Activated T-cell treated with anti-CD3 and anti-CD28 coated beads, Interleukin-2, amount 50 U/mL, for 72 hours (primary cell): ENCODE measurements at places on chromosomes 2 and 18.
A peak's percentile ranks its signal among the peaks of the same experiment; 100 is the strongest.

GRCh38 chr2:39138837-39139211, 18.0 kb upstream of the SOS1 start:
- no peak for DNase-seq
- peak overlapping the region; percentile 83 for H3K27ac ChIP-seq
- H3K4me3 ChIP-seq = no peak overlapping the region
- no peaks in the 10 kb centered on the region for H3K36me3 ChIP-seq

DNA sequence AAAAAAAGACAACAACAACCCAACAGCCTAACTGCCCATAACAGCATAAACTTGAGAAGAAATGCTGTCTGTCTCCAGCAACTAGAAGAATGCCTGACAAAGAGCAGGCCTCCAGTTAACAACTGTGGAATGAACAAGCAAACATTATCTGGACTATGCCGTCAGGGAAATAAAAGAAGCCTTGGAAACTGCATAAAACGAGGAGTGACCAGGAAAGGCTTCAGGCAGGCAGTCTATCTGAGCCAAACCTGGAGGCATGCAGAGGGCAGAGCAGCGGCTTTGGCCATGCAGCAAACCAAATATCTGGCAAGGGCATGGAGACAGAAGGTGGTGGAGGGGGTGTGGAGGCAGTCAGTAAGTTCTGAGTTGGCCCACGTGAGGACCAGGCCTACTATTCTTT, 11.1 kb downstream of the HES6 start:
- peaks cover 31% of the 10 kb centered on the region for H3K4me1 ChIP-seq
- H3K27me3 ChIP-seq = peaks cover 6% of the 10 kb centered on the region

DNA sequence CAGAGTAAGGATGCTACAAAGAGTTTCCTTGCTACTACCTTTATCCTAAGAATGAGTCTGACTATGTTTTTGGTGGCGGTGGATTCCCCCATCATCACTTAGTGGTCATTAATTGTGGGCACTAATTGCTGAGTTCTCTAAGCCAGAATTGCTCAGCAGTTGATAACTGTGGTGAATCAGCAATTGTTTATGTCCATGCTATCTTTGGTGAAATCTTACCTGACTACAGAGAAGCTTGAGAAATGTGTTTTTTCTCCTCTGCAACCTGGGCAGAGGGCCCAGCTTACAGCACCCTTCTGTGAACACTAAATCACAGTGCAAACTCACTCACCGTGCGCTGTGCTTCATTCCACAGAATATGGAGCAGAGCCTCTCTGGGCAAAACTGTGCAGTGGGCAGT, 683.6 kb downstream of the CNTNAP5 start:
- peaks cover 3% of the 10 kb centered on the region for H3K36me3 ChIP-seq
- no peaks in the 10 kb centered on the region for H3K27me3 ChIP-seq
- H3K4me3 ChIP-seq = no peak overlapping the region
- H3K4me1 ChIP-seq = no peaks in the 10 kb centered on the region

DNA sequence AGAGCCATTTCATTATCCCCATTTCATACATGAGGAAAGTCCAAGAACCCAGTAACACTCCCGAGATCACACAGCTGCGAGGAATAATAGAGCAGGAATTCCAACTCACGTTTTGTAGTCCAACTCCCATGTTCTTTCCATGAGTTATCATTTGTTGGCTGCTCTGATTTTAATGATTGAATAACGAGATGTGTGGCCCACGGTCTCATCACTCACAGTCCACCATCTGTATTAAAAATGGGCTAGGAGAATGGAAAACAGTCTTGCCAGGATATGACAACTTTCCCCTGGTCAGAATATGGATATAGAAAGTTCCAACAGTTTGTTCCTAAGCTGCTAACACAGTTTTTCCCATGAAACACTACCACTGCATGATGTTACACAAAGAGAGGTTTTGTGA, 147.5 kb downstream of the METTL4 start:
- H3K36me3 ChIP-seq = no peaks in the 10 kb centered on the region
- no peak overlapping the region for H3K27ac ChIP-seq
- peaks cover 24% of the 10 kb centered on the region for H3K27me3 ChIP-seq
- H3K4me3 ChIP-seq = no peak overlapping the region
- no peak for DNase-seq
- no peaks in the 10 kb centered on the region for H3K4me1 ChIP-seq

GRCh38 chr2:153786016-153786415, 85.7 kb upstream of the GALNT13 start:
- no peak overlapping the region for H3K27ac ChIP-seq
- H3K4me1 ChIP-seq = no peaks in the 10 kb centered on the region
- no peak overlapping the region for H3K4me3 ChIP-seq
- H3K27me3 ChIP-seq = no peaks in the 10 kb centered on the region
- DNase-seq = no peak

DNA sequence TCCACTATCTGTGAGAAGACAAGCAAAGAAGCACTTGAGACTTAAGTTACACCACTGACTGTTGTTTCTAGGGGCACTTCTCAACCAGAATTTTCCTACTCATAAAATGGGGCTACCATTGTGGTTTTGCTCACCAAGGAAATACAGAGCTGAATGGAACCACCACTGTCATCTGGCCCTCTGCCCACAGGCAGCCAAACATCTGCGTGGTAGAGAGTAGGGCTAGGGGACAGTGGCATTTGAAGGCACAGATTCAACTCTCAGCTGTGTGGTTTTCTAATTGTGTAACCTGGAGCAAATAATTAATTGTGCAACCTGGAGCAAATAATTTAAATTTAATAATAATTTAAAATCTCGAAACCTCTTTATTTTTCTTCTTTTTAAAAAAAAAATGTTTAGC, 79.6 kb downstream of the PDE11A start:
- no peak for DNase-seq
- H3K4me3 ChIP-seq = no peak overlapping the region
- H3K36me3 ChIP-seq = no peaks in the 10 kb centered on the region
- H3K27ac ChIP-seq = no peak overlapping the region
- H3K4me1 ChIP-seq = no peaks in the 10 kb centered on the region

GRCh38 chr2:237156857-237157779, 71.4 kb downstream of the COPS8 start:
- H3K4me3 ChIP-seq = no peak overlapping the region
- H3K27me3 ChIP-seq = peaks cover under 1% of the 10 kb centered on the region
- DNase-seq = no peak
- H3K4me1 ChIP-seq = peaks cover 44% of the 10 kb centered on the region

DNA sequence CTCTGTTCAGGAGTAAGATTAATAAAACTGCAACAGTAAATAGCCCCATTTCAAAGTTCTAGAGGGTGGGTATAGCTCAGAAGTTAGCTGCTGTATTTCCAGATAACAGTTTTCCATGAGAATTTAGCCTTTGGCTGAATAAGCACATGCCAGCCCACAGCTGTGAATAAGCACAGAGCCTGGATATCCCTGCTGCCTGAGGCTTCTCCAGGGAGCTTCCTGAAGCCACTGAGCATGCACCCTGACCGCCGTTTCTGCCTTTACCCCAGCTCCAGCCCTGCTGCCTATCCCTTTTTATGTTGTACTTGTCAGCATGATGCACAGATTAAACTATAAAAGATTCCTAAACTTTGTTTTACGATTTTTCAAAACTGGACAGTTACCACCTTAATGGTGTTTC, 85.3 kb downstream of the FEZ2 start:
- no peaks in the 10 kb centered on the region for H3K36me3 ChIP-seq
- no peaks in the 10 kb centered on the region for H3K4me1 ChIP-seq
- no peak for DNase-seq
- H3K4me3 ChIP-seq = no peak overlapping the region

GRCh38 chr2:139142252-139142880, 362.2 kb upstream of the NXPH2 start:
- H3K4me1 ChIP-seq = no peaks in the 10 kb centered on the region
- no peaks in the 10 kb centered on the region for H3K27me3 ChIP-seq
- no peak for DNase-seq
- H3K27ac ChIP-seq = no peak overlapping the region

DNA sequence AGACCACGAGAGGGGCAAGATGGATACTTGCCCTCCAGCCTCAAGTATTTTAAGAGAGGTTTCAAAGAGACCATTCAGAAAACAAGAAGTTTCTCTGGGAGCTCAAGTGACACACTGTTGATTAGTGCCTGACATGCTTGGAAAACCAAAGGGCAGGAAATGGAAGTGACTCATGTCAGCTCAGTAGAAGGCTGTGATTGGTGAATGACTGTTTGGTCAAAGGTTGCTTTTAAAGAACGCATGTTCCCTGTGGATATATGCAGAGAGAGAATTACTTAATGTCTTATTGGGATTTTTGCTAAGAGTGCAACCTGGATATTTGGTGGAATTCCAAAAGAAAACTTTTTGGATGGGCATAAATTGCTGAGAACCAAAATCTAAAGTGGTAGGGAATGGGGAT, 549.9 kb downstream of the XIRP2 start:
- H3K4me3 ChIP-seq = no peak overlapping the region
- DNase-seq = no peak
- H3K36me3 ChIP-seq = peaks cover 1% of the 10 kb centered on the region

DNA sequence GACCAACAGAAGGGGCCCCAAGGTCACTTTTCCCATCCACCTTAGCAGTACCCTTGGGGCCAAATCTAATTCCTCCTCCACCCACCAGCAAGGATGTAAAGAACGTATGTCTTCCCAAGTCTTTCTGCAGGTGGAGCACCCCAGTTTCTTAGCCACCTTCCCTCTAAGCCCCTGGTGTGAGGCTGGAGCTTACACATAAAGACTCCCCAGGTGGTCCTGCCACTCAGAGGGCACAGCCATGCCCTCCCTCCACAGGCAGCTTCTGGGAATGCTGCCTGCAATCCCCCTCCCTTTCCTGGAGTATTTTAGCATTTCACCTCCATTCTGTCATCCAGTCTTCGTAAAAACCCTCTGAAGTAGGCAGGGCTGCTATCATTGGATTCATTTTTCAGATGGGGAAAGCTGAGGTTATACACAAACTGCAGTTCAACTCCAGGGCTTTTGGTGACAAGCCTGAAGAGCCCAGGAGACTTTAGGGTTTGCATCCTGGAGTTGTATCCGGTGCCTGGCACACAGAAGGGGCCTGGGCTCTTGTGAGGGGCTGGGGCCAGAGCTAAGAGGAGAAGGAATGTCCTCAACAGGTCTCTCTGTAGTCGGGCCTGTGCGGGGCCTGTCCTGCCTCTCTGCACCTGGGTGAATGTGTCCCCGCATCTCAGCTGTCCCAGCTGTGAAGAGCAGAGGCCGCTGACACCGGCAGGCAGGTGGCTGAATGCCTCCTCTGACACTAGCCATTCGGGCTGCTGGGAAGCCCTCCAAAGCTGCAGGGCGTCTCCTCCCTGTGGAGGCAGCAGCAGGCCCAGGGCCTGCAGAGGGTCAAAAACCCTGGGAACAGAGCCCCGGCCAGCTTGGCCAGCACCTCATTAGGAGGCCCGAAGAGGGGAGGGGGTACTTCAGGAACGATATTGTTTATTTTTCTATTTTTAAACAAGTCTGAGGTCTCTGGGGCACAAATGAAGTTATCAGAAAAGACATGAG, 27.6 kb downstream of the CIB4 start:
- H3K27ac ChIP-seq = no peak overlapping the region
- DNase-seq = no peak
- H3K36me3 ChIP-seq = no peaks in the 10 kb centered on the region
- no peaks in the 10 kb centered on the region for H3K27me3 ChIP-seq

DNA sequence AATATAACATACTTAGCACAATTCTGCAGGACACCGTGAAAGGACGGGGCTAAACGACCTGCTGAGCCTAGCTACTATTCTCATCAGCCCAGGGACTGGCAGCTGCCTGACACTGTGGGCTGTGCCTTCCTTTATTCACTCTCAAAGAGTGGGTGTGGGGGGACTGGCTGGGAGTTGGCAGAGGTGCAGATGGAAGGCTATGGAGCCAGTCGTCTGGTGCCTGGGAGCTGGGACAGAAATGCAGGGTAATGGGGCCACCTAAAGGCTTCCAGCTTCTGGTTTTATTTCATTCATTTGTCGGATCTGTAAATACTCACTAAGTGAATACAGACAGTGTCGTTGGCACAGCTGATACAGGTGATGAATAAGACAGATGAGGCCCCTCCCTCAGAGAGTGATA, 56.0 kb upstream of the NFU1 start:
- DNase-seq = no peak
- peak overlapping the region; percentile 7 for H3K27ac ChIP-seq
- peaks cover 3% of the 10 kb centered on the region for H3K36me3 ChIP-seq

- H3K27me3 ChIP-seq = peaks cover 20% of the 10 kb centered on the region
- H3K27ac ChIP-seq = no peak overlapping the region
- no peaks in the 10 kb centered on the region for H3K36me3 ChIP-seq
- H3K4me3 ChIP-seq = no peak overlapping the region
- no peaks in the 10 kb centered on the region for H3K4me1 ChIP-seq
These were observed 84.7 kb downstream of the ASAP2 start for GRCh38 chr2:9291331-9291730.

DNA sequence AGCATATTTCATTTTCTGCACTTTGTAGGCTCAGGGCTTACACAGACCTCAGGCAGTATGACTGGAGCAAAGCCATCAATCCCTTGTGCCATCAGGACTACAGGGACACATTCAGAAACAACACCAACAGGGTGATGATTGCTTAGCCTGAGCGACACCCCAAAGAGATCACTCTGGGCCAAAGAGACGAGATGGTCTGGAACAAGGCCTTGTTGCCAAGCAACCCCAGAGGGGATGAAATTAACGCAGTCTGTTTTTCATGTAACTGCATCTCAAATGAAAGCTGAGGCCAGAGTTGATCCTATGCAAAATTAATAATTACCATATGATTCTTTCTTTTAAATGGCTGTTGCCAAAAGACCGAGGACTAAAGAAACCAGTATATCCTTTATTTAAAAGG, 20.2 kb upstream of the B3GNT2 start:
- no peaks in the 10 kb centered on the region for H3K36me3 ChIP-seq
- no peaks in the 10 kb centered on the region for H3K27me3 ChIP-seq
- DNase-seq = no peak

- no peaks in the 10 kb centered on the region for H3K36me3 ChIP-seq
- H3K4me1 ChIP-seq = no peaks in the 10 kb centered on the region
- no peak for DNase-seq
- H3K4me3 ChIP-seq = no peak overlapping the region
- no peak overlapping the region for H3K27ac ChIP-seq
These were observed 66.6 kb downstream of the MTCL1 start for GRCh38 chr18:8771930-8772329.

- no peaks in the 10 kb centered on the region for H3K4me1 ChIP-seq
- no peaks in the 10 kb centered on the region for H3K27me3 ChIP-seq
- H3K27ac ChIP-seq = no peak overlapping the region
- no peak overlapping the region for H3K4me3 ChIP-seq
These were observed 1205.2 kb downstream of the SUCLG1 start for GRCh38 chr2:83253848-83254247.

- peak overlapping the region; percentile 45 for H3K27ac ChIP-seq
- no peak for DNase-seq
- H3K4me1 ChIP-seq = no peaks in the 10 kb centered on the region
- H3K4me3 ChIP-seq = no peak overlapping the region
- H3K36me3 ChIP-seq = peaks cover 32% of the 10 kb centered on the region
These were observed 22.5 kb downstream of the THOC1 start for GRCh38 chr18:245282-245847.

GRCh38 chr2:94956797-94957391, 68.6 kb upstream of the MAL start:
- no peak overlapping the region for H3K27ac ChIP-seq
- no peak overlapping the region for H3K4me3 ChIP-seq
- H3K36me3 ChIP-seq = no peaks in the 10 kb centered on the region
- peak; percentile 37 for DNase-seq
- H3K27me3 ChIP-seq = peaks cover 53% of the 10 kb centered on the region

GRCh38 chr2:44495544-44495943, 133.8 kb downstream of the CAMKMT start:
- H3K4me1 ChIP-seq = no peaks in the 10 kb centered on the region
- no peak overlapping the region for H3K4me3 ChIP-seq
- no peaks in the 10 kb centered on the region for H3K36me3 ChIP-seq
- H3K27me3 ChIP-seq = no peaks in the 10 kb centered on the region
- no peak for DNase-seq
